ENCODE measurements at places on chromosomes 11 and 22. TPM values are rescaled to one million over a fixed set of nuclear protein-coding genes. Genes with fewer than 3 reads are reported as not detected.
A peak's percentile ranks its signal among the peaks of the same experiment; 100 is the strongest.

DNA sequence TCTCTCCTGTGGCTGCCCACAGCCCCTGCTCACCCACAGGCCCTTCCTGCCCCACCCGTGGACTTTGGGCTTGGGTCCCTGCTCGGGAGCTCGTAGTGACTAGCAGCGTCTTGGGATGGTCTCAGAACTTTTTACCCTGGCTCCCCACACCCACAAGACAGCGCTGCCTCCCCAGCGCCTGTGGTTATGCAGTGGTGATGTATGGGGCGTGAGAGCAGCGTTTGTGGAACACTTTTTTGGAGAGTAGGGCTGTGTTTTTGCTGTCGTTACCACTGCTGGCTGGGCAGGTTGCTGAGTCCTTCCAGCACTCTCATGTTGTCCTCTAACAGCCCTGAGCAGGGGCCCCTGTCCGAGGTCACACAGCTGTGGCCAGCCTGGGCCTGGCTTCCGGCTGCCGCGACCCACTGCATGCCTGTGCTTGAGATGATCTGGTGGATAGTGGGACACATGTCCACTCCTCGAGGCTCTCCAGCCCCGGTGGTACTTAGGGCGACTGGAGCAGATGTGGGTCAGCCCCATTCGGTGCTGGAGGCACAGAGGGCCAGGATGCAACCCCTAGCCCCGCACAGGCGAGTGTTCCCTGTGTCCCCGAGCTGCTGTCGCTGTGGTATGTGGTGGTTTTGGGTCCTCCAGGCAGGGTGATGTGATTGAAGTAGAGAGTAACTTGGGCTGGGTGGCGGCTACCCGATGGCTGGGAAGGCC, 7.1 kb upstream of the GRAMD4 start:
- no peaks in the 10 kb centered on the region for H3K27me3 ChIP-seq
- no peaks in the 10 kb centered on the region for H3K36me3 ChIP-seq
- peak; percentile 89 for DNase-seq

DNA sequence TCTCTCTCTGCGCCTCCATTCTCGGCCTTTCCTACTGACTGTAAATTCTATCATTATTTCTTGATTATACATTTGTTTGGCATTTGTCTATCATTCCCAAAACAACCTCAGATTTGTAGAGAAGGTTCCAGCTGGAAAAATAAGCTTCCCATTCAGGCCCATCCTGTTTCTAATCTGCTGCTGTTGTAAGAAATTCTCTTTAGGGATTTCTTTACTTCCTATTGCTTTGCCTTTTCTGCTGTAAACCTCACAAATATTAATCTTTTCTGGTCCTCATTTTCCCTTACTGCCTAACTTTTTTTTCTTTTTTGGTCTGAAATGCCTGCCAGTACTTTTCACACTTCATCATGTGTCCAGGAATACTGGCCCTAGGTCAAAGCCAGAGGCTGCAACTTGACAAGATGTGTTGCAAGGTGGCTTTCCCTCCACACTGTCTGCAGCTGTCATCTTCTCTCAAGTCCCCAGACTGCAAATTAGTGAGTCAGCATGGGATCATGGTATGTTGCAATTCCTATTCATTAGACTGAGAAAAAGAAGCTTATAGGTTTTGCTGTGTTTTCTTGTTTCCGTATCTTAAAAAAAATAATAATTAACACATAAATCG, 858.7 kb upstream of the CHORDC1 start:
- no peaks in the 10 kb centered on the region for H3K36me3 ChIP-seq
- peak overlapping the region; percentile 78 for H3K27ac ChIP-seq
- no peak overlapping the region for H3K4me3 ChIP-seq
- peaks cover 17% of the 10 kb centered on the region for H3K4me1 ChIP-seq

- H3K4me3 ChIP-seq: no peak overlapping the region
- no peak overlapping the region for H3K27ac ChIP-seq
- H3K27me3 ChIP-seq: peaks cover 34% of the 10 kb centered on the region
- no peaks in the 10 kb centered on the region for H3K4me1 ChIP-seq
These were observed 49.0 kb upstream of the FGF3 start for GRCh38 chr11:69868006-69868810.

- H3K27me3 ChIP-seq: no peaks in the 10 kb centered on the region
- no peaks in the 10 kb centered on the region for H3K36me3 ChIP-seq
- H3K27ac ChIP-seq: no peak overlapping the region
- H3K4me1 ChIP-seq: peaks cover 18% of the 10 kb centered on the region
These were observed 10.5 kb downstream of the DNAJB13 start for GRCh38 chr11:73961321-73961720.

- H3K4me3 ChIP-seq: no peak overlapping the region
- peaks cover 62% of the 10 kb centered on the region for H3K4me1 ChIP-seq
- H3K27me3 ChIP-seq: no peaks in the 10 kb centered on the region
- no peak for DNase-seq
These were observed 6.7 kb downstream of the YDJC start for GRCh38 chr22:21622919-21623647.

GRCh38 chr22:44047891-44048301, 23.8 kb downstream of the PARVB start:
- H3K27me3 ChIP-seq: no peaks in the 10 kb centered on the region
- H3K36me3 ChIP-seq: no peaks in the 10 kb centered on the region
- no peak for DNase-seq

GRCh38 chr11:102653744-102654291, 28.7 kb upstream of the MMP20 start:
- H3K4me3 ChIP-seq: no peak overlapping the region
- no peak overlapping the region for H3K27ac ChIP-seq
- no peaks in the 10 kb centered on the region for H3K36me3 ChIP-seq

DNA sequence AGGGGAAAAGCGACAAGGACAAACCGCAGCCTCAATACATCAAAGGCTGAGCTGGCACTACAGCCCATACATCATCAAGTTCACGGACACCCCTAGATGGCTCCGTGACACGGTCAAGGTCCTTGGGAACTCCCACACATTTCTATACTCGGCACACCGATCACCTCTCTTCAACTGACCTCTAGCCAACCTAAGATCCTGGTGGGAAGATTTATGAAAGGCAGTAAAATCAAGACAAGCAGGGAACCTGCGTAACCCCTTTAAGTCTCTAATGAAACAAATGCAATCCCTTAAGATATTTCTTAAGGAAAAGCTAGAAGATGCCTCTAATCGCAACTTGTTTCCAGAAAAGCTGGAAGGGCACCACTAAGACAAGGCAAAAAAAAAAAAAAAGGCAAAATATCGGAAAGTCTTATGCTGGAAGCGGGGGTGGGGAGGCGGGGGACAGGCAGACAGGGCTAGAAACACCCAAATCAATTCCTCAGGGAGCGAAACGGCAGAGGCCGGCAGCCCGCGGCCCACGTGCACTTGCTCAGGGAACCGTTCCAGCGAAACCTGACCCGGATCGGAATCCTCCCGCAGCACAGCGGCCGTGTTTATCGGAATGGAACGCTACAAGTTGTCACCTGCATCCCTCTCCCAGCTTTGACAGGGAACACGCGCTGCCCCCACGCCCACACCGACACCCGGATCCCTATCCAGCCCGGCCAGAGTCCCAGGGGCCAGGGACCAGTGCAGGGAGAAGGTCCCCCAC, 1.4 kb downstream of the ARHGAP20 start:
- H3K27ac ChIP-seq: no peak overlapping the region
- H3K4me3 ChIP-seq: peak overlapping the region; percentile 77
- peaks cover 24% of the 10 kb centered on the region for H3K4me1 ChIP-seq
- H3K36me3 ChIP-seq: peaks cover 2% of the 10 kb centered on the region
- H3K27me3 ChIP-seq: peaks cover 8% of the 10 kb centered on the region
- DNase-seq: no peak

GRCh38 chr11:3674189-3674588, 3.0 kb upstream of the CHRNA10 start:
- H3K27me3 ChIP-seq: no peaks in the 10 kb centered on the region
- peaks cover 47% of the 10 kb centered on the region for H3K36me3 ChIP-seq
- H3K4me1 ChIP-seq: peaks cover 3% of the 10 kb centered on the region
- DNase-seq: no peak
- no peak overlapping the region for H3K4me3 ChIP-seq

GRCh38 chr11:61911128-61911700, 6.2 kb downstream of the RAB3IL1 start:
- H3K4me1 ChIP-seq: peaks cover 13% of the 10 kb centered on the region
- H3K36me3 ChIP-seq: peaks cover 6% of the 10 kb centered on the region
- peak; percentile 58 for DNase-seq
- H3K27me3 ChIP-seq: no peaks in the 10 kb centered on the region

GRCh38 chr11:114209904-114210303, 86.3 kb upstream of the NNMT start:
- H3K36me3 ChIP-seq: peaks cover 23% of the 10 kb centered on the region
- H3K27me3 ChIP-seq: peaks cover 26% of the 10 kb centered on the region
- H3K27ac ChIP-seq: no peak overlapping the region

DNA sequence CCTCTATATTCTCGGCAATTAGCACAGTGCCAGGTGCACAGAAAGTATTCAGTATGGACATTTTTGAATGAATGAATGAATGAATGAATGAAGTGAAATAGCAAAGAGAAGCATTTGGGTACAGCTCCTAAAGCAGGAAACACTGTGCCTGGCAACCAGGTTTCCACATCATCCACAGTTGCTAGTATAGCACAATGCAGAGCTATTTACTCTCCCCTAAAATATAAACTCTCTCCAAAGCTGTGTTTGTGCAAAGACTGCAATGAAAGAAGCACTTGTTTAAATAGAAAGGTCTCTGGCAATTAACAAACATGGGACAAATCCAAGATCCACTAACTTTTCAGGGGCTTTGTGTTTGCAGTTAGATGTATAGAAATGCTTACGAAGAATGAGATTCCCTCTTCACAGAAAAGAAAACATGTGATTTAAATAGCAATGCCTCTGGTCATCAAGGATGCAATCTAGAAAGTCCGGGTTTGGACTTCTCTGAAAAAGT, 103.0 kb upstream of the OPCML start:
- no peaks in the 10 kb centered on the region for H3K4me1 ChIP-seq
- no peaks in the 10 kb centered on the region for H3K27me3 ChIP-seq
- DNase-seq: no peak
- H3K27ac ChIP-seq: no peak overlapping the region

DNA sequence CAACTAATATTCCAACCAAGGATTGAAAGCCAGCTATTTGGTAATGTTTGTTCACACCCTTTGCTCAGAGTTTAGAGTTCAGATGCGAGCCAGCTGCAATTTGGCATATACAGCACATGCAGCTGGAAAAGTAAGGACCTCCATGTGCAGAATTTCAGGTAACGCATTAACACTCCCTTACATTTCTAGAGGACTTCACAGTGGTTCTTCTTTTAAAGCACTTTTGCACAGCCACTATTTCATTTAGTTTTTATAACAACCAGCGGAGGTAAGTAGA, 3.4 kb downstream of the POU2AF3 start:
- no peaks in the 10 kb centered on the region for H3K36me3 ChIP-seq
- H3K27ac ChIP-seq: no peak overlapping the region
- H3K4me3 ChIP-seq: no peak overlapping the region
- no peaks in the 10 kb centered on the region for H3K4me1 ChIP-seq
- peaks cover 34% of the 10 kb centered on the region for H3K27me3 ChIP-seq

GGTLC3 gene
- not detected for total RNA-seq

ZBTB3 gene
- 10.2 TPM for total RNA-seq

CST6 gene
- not detected for total RNA-seq

FAM180B gene
- not detected for total RNA-seq

SMPD1 gene
- total RNA-seq: 102 TPM

CLCF1 gene
- total RNA-seq: 5.6 TPM

Measured in chondrocyte (in vitro differentiated cells).